ENCODE measurements at places on chromosomes 12 and 14.

DNA sequence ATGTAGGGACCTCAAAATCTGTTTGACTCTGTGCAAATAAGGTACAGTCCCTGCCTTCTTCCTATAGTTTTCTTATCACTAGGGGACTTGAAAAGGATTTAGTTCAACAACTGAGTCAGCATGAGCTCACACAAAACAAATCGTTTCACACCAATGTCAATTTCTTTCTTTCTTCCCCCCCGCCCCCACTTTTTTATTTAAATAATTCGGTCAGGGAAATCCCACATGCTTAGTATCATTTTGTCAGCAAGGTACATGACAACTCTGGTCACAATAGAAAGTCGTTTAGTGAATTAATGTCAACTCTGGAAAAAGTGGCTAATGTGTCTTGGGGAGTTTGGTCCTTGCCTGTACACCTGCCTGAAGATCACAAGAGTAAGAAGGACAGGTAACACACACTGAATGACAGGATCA lies 232.2 kb upstream of the PLEKHG7 start:
- DNase-seq: peak; percentile 78

- DNase-seq: no peak
These were observed 85.2 kb downstream of the CAND1 start for GRCh38 chr12:67354322-67354721.

- DNase-seq: no peak
These were observed 48.3 kb upstream of the TMEM263 start for GRCh38 chr12:106907411-106907810.

GRCh38 chr14:35121887-35122695 lies at the start of the genes PPP2R3C and PRORP:
Gene PPP2R3C, minus strand, starts transcription at chr14:35121990. Its CDS starts 31 bp downstream, at chr14:35121959.
Gene PRORP, plus strand, starts transcription at chr14:35122552. Its CDS starts 694 bp downstream, at chr14:35123246.
- DNase-seq: peak; percentile 93

DNA sequence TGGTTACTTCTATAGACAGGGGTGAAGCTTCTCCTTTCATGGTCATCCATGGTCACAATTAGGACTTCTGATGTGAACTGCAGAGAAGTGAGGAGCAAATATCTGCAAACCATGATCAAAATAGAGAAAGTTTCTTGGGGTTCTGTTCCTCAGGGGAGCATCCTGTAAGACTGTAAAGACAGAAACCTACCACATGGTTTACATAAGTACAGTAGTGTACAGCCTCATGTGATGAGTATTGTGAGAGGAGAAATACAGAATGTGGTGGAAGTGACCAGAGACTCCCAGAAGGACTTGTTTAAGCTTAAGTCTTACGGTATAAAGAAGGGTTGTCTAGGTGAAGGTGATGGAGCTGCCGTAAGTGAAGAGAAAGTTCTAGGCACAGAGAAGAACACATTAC lies 484.7 kb downstream of the LRIG3 start:
- DNase-seq: no peak

GRCh38 chr12:122687086-122687485 lies 16.1 kb downstream of the HCAR2 start:
- no peak for DNase-seq

DNA sequence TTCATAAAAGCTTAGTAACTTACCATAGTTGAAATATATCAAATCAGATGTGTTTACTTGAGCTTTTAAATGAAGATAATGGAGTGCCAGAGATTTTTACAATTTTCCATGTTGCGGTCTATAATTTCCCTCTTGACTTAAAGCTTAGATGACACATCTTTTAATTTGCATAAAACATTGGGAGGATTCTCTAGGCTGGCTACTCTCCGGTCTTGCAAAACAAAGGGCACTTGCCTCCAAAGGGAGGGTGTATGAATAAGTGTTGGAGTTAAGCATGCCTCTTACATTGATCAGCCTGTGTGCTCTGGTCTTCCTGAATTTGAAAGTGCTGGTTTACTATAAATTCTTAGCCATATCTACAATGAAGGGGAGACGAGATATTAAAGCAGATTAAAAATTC lies 336.4 kb upstream of the NAV3 start:
- DNase-seq: no peak

- DNase-seq: peak; percentile 82
These were observed at the start of gene FRMD6 for GRCh38 chr14:51651388-51652167. Gene FRMD6, plus strand, starts transcription at chr14:51651910. Its CDS starts 37,927 bp downstream, at chr14:51689837.

GRCh38 chr12:12521888-12522287 lies 40.8 kb downstream of the DUSP16 start:
- no peak for DNase-seq

DNA sequence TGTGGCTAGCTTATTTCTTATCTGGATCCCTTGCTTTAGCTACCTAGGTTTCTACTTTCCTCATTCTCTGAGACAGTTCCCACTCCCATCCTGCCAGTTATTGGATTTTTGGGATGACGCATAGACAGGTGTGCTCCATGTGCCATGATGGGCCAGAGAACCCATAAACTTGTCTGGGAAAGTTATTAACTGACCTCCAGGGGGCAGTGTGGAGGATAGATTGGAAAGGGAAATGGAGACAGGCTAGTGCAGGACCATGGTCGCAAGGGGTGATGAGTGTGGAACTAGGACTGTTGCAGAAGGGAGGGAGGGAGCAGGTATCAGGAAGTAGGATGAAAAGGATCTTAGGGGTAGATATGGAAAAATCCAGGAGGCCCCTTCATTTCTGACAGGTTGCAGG lies 80.3 kb downstream of the ESRRB start:
- DNase-seq: peak; percentile 63

- no peak for DNase-seq
These were observed 28.1 kb downstream of the ATP6V1D start for GRCh38 chr14:67331368-67332125.

DNA sequence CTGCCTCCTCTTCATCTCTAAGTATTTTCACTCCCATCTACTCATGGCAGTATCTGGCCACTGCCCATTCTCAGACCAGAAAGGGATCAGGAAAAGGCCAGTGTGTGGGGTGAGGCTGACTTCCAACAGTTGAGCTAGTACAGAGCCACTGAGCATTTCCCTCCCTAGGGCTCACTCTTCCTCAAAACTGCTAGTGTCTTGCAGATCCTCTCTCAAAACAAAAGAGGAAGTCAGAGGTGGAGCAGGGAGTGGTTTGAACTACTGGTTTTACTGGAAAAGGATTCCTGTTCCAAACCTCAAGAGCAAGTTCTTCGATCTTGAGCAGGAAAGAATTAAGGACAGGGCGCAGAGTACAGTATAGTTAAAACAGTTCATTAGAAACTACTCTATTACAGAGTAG lies 11.7 kb upstream of the RNASE10 start:
- DNase-seq: no peak

DNA sequence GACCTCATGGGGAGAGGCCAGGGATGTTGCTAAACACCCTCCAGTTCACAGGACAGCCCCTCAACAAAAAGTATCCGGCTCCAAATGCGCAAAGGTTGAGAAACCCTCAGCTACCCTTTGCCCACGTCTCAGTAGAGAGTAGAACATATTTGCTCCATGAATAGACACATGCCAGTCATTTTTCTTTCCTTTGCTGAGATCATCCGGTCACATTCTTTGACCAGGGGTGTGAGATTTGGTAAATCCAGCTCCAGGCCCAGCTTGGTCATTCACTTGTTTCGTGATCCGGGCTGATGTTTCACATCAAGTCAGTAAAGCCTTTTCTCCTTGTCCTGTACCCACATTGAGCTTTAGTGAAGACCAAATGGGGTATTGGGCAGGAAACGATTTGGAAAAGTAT lies 83.6 kb upstream of the LHX5 start:
- DNase-seq: no peak

GRCh38 chr12:91126516-91126915 lies 15.2 kb upstream of the LUM start:
- DNase-seq: no peak

GRCh38 chr12:8852119-8852518 lies 29.7 kb downstream of the A2ML1 start:
- no peak for DNase-seq

DNA sequence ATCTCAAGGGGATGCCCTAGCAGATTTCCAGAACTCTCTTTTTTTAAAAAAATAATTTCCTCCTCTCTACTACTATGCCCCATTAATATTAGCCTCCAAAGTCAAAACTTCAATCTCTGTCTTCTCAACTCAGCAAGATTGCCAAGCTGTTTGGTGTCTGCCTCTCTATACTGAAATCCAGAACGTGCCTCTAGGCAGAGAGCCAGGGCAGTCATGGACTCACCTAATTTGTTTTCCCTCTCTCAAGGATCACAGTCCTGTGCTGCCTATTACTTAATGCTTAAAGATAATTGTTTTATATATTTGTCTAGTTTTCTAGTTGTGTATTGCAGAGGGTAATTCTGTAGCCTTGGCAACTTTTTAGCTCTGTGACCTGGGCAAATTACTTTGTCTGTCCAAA lies 74.7 kb downstream of the E2F7 start:
- no peak for DNase-seq

GRCh38 chr12:2393996-2394395 lies 341.2 kb downstream of the CACNA1C start:
- no peak for DNase-seq

DNA sequence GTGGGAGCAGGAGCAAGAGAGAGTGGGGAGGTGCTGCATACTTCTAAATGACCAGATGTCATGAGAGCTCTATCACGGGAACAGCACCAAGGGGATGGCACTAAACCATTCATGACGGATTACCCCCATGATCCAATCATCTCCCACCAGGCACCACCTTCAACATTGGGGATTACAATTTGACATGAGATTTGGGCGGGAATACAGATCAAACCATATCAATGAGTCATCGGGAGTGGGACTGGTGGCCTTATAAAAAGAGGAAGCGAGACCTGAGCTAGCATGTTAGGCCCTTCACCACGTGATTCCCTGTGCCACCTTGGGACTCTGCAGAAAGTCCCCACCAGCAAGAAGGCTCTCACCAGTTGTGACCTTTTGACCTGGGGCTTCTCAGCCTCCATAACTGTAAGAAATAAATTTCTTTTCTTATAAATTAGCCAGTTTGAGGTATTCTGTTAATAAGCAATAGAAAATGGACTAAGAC lies 28.7 kb downstream of the COX8C start:
- DNase-seq: no peak

DNA sequence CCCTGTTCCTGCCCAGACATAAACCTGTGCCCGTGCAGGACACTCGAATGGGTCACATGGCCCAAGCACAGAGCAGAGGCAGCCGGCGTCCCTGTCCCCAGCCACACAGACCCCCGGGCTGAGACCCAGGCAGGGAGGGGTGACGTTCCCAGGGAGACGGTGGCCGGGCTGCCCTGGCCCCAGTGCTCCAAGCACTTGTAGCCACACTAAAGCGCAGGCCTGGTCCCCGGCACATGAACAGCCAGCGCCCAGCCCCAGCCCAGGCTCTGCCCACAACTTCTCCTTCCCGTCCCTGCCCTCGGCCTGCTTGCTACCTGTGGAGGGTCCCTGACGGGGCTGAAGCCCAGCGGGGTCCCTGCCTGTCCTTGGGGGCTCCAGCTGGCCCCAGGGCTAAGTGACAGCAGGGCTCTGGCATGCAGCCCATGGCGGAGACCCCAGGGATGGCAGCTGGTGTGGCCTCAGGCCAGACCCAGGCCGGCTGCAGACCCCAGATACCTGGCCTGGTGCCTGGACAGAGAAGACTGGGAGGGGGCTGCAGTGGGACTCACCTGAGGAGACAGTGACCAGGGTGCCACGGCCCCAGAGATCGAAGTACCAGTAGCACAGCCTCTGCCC lies 338.4 kb downstream of the TMEM121 start:
- DNase-seq: peak; percentile 2

DNA sequence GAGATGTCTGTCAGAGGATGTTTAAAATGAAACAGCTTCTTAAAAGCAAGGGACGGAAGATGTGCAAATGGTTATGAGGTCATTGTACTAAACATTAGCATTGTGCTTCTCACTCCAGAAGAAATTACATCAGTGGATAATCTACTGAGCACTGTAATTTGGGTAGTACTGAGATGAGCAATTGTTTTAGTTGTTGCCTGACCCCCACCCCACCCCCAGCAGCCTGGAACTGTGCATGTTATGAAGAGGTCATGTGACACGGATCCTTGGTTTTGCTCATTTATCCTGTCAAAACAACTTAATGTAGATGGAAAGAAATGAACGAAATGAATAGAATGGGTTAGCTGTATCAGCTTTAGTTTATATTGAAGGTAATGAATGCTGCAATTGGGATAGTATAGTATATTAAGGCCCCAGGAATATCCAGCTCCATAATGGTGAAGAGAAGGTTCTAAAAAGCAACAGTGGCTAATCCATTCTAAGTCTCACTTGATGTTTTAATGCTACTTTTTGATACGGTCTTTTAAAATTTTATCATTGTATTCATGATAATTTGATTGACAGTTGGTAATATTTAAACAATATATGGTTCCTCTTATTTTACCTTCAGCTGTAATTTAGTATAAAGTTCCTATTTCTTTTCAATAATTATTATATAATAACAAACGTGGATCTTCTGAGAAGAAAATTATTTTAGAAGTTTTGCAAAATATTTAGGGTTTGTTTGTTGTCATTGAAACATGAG lies 58.5 kb downstream of the WNK1 start:
- peak; percentile 77 for DNase-seq

- no peak for DNase-seq
These were observed 268.6 kb upstream of the PWP1 start for GRCh38 chr12:107417004-107417403.

DNA sequence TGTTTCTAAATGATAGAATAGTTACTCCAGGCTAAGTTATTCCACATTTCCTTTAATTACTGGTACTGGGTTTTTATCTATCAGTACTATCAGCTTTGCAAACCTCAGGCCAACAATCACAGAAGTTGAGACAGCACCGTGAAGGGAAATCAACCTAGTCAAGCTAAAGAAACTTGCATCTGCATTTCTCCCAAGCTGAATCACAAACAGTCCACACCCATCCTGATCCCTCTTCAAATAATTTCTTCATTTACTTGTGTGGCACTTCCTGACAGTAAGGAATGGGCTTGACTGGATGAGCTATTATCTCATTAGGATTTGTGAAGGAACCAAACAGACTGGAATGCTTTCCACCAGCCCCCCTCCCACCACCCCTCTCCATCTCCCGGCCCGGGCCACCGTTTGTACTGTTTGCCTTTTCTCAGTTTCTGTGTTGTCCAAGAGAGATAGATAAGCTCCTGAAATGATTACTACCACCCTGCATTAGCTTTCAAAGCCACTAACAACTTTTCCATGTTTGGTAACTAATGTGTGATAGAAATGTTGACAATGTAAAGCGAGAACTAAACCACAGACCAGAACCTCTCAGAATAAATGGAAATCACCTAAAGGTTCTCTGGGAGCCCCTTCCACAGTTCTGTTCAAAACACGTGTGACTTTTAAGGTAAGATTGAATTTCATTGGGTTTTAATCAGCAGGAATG lies 236.3 kb downstream of the SLC25A21 start:
- DNase-seq: no peak

- DNase-seq: no peak
These were observed 37.6 kb downstream of the ZFYVE26 start for GRCh38 chr14:67778792-67779191.

DNA sequence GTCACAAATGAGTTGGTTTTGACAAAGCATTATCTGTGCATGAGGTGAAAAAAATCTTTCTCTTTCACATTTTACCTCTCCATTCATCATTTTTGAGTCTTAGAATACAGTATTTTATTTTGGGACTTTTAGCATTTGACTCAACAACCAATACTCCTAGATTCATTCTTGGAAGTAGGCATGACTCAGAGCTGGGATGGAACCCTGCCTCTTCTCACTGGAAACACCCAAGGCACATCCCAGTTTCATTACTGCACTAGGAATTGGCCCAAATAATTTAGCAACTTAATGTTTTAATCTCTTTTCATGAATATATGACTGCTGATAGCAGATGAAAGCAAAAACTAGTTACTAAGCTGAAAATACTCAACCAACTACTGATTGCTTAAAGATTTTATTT lies 3.3 kb upstream of the PDZRN4 start:
- no peak for DNase-seq
